CD4-positive, alpha-beta memory T cell (primary cell): ENCODE measurements at places on chromosomes 1 and 21.

GRCh38 chr1:226002667-226003501 is 3.7 kb upstream of the SDE2 start:
- DNase-seq = no peak

DNA sequence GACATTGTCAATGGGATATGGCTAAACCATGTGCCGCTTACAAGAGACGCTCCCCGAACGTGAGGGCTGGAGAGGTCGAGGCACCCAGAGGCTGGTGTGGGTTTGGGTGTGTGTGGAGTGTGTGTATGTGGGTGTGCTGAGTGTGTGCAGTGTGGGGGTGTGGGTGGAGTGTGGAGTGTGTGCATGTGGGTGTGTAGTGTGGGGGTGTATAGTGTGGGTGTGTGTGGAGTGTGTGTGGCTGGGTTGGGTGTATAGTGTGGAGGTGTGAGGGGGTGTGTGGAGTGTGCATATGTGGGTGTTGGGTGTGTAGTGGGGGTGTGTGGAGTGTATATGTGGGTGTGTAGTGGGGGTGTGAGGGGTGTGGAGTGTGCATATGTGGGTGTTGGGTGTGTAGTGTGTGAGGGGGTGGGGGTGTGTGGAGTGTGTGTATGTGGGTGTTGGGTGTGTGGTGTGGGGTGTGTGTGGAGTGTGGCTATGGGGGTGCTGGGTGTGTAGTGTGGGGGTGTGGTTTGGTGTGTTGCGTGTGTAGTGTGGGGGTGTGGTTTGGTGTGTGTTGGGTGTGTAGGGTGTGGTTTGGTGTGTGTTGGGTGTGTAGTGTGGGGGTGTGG is 42.2 kb downstream of the SLC19A1 start:
- no peak for DNase-seq

GRCh38 chr1:26961826-26962225 is 1.6 kb upstream of the KDF1 start:
- no peak for DNase-seq

GRCh38 chr1:58430421-58431275 is 115.9 kb downstream of the OMA1 start:
- DNase-seq = no peak

GRCh38 chr1:171501305-171502024 is 16.1 kb downstream of the PRRC2C start:
- DNase-seq = no peak

DNA sequence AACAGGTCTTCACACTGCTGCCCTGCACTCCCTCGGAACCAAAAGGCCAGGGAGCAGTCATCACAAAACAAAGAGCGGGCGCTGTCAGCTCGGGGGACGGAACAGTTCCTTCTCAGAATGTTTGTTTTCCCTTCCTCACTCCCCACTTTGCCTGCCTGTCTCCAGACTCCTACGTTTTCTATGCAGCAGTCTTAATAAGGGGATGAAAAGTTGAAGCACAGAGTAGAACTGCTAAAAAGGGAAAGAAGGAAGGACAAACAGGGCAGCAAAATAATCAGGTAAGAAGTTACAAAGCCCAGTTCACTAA is 738 bp upstream of the GPR161 start:
- no peak for DNase-seq

GRCh38 chr1:4627353-4627752 is 27.1 kb upstream of the AJAP1 start:
- DNase-seq = no peak

DNA sequence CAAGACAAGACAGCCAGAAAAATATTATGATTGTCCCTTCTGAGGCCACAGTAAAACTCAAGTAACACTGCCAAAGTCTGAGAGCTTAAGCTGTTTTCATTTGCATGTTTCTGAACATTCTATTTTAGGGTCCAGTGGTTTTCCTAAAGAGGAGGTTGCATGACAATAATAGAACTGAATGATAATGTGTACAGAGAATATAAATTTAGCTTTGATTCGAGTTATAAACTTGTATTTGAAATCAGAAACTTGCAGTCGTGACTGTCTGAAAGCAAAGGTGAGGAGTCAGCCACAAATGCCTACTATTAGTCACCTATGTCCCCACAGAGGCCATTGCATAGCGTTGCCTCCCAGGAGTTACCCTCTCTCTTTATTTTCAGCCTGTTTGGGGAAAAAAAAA is 363.1 kb upstream of the ADGRL2 start:
- DNase-seq = no peak

DNA sequence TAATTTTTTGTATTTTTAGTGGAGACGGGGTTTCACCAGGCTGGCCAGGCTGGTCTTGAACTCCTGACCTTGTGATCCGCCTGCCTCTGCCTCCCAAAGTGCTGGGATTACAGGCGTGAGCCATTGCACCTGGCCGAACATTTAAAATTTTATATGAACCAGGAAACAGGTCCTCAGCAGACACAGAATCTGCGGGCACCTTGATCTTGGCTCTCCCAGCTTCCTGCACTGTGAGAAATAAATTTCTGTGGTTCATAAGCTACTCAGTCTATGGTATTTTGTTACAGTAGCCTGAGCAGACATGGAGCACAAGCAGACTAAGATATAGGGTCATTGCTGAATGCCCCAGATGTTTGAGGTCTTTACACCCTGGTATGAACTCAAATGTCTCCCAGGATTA is 23.6 kb upstream of the CTH start:
- no peak for DNase-seq
